IMR-90 (cell line): ENCODE measurements at places on chromosomes 12 and 14. TPM values are rescaled to one million over a fixed set of nuclear protein-coding genes. Genes with fewer than 3 reads are reported as not detected.
A peak's percentile ranks its signal among the peaks of the same experiment; 100 is the strongest.

Gene BMP4
- 2.8 and 3.4 TPM in 2 replicates for total RNA-seq

Gene ERBB3
- total RNA-seq, result 2.2 and 2.5 TPM in 2 replicates

Gene LRRC10
- total RNA-seq, result not detected in 2 replicates

Gene ARHGAP9
- total RNA-seq, result 0.18 and 0.28 TPM in 2 replicates

Gene RNF41
- 191 and 272 TPM in 2 replicates for total RNA-seq

Gene DAO
- total RNA-seq, result not detected in 2 replicates

Gene HPD
- 0.18 TPM in 1 of 2 replicates, not detected in the other for total RNA-seq

Gene CCDC197
- total RNA-seq, result not detected in 2 replicates

Gene TMTC1
- 31.9 and 36.4 TPM in 2 replicates for total RNA-seq

Gene ESR2
- under 0.01 TPM in 2 replicates for total RNA-seq

Gene ACAD10
- total RNA-seq, result 12.4 and 13.3 TPM in 2 replicates

Gene AVPR1A
- total RNA-seq, result not detected in 2 replicates

Gene TC2N
- under 0.01 and 0.18 TPM in 2 replicates for total RNA-seq

Gene SMIM41
- total RNA-seq, result not detected in 2 replicates

Gene HOXC4
- total RNA-seq, result under 0.01 TPM in 1 of 2 replicates, not detected in the other

DNA sequence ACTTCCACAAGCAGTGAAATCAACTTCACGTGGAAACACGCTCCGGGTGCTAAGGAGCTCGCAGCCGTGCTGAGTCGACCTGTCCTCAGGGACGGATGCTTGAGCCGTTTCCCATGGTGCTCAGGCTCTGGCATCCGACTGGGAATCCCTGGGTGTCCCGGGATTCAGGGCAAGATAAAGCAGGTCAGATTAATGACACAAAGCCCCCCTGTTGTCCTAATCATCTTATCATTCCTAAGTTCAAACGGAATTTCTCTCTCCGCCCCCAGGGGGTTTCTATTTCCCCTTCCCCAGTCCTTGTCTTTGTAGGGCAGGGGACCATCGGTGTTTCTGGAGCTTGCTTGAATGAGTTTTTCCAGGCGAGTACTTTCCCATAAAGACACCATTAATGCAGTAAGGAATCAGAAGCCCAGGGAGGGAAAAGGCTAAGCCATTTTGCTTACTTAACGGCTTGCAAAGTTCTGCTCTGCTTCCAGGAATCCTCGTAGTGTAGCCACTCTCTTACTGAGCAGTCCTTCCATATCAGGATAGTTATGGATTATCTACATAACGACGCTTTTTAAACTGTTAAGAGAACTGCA is 116.5 kb downstream of the TMEM132C start:
- no peak for DNase-seq

- no peak for DNase-seq
These were observed 28.0 kb downstream of the PTPRB start for GRCh38 chr12:70609203-70609602.

- no peak for DNase-seq
These were observed 13.9 kb downstream of the SYT1 start for GRCh38 chr12:78878459-78878858.

DNA sequence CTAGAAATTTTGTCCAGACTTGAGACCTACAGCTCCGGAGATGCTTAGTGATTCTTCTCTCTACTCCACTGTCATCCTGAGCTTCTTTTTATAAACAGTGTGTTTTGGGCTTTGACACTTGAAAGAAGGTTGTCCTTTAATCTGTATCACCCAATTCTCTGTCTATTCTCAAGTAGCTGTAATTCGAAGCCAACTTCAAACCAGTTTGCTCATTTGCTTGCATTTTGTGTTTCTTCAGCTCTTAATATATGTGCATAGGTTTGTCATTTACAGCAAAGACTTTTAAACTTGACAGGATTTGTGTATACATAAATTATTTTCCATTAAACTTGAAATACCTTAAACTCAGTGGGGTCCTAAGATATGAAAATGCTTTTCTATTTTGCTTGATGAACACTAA is 16.4 kb upstream of the MYBPC1 start:
- DNase-seq, result no peak

DNA sequence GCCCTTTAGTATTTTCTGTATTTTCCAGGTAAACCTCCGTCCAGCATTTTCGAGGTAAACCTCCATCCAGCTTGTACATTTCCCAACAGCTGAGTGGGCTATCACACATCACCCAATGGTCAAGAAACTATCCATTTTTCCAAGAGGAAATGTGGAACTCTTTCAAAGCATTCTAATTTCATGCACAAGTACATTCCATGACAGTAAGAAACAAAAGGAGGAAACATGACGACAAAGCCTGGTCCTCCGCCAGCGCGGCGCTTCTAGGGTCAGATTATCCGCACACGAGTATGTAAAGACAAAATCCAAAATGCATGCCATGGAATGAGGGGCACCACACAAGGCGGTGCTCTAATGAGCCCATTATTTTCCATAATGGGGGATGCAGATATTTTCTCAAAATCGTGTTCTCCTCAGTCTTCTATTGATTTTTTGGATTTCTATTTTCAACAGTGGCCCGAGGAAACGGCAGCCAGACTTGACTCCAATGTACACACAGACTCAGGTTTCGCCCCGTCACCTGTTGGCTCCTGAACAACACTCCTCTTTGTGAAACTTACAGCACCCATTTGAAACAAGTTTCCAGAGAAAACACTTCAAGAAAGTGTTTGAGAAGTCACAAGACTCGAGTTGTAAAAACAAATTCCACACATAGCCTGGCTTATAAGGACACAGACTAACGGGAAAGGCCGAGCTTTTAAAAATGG is 107.4 kb downstream of the PRICKLE1 start:
- DNase-seq, result peak; percentile 56

DNA sequence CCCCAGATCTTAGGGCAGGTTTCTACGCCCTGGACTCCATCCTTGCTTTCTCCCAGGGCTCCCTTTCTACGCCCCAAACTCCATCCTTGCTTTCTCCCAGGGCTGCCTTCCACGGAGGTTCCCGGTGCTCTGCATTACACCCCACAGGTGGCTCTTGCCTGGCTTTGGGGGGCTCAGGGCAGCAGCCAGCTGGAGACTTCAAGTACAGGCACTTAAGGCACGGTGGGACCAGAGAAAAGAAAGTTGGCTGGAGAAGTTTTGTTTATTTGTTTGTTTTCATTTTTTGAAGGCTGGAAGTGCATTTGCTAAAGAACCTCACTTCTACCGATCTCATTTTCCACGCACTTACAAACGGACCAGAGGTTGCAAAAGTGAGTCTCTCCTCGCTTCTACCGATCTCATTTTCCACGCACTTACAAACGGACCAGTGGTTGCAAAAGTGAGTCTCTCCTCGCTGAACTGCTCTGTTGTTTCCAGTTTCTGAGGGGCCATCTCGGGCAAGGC is 103.8 kb upstream of the MED13L start:
- DNase-seq, result no peak

GRCh38 chr14:98513558-98513957 is 758.4 kb downstream of the BCL11B start:
- DNase-seq, result no peak

GRCh38 chr12:94191023-94191422 is 42.6 kb downstream of the PLXNC1 start:
- DNase-seq, result no peak

DNA sequence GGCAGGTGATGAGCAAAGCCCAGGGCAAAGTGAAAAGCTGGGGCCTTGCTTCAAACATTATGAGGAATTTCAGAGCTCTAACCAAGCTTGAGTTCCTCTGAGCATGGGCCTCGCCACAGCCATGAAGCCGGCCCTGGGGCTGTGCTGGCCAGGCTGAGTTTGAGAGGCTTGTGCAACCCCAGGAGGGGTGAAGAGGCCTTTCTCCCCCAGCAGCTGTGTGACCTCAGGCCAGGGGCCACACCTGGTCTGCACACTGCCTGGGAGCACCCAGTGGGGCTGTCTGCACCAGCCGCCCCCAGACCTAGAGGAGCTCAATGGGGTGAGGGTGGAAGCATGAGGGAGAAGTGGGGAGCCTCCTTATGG is 204.9 kb upstream of the C14orf180 start:
- no peak for DNase-seq

- peak; percentile 80 for DNase-seq
These were observed 51.2 kb downstream of the ARMH4 start for GRCh38 chr14:58100735-58101368.

GRCh38 chr12:104669851-104670337 is 213.1 kb downstream of the CHST11 start:
- peak; percentile 35 for DNase-seq

- DNase-seq, result no peak
These were observed 1.2 kb downstream of the ITGA5 start for GRCh38 chr12:54417712-54418440.

GRCh38 chr14:75646762-75647161 is 13.9 kb downstream of the ERG28 start:
- no peak for DNase-seq
